ENCODE measurements at places on chromosomes 2 and 18.

DNA sequence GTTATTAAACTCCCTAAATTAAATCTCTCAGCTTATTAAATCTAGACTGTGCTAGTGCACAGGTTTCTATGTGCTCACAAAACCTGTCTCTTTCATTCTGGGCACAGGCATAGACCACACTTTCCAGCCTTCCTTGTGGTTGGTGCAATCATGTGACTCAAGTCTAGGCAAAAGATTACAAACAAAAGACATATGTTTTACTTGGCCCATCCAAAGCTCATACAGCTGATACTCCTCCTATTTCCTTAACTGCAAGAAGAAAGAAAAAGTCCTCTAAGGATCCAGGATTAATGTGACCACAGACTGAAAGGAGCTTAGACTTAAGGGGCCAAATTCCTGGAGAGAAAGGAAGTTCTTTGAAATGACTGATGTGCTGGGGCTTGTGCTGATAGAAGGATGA lies 731.3 kb upstream of the RAB6C start:
- no peak for DNase-seq

DNA sequence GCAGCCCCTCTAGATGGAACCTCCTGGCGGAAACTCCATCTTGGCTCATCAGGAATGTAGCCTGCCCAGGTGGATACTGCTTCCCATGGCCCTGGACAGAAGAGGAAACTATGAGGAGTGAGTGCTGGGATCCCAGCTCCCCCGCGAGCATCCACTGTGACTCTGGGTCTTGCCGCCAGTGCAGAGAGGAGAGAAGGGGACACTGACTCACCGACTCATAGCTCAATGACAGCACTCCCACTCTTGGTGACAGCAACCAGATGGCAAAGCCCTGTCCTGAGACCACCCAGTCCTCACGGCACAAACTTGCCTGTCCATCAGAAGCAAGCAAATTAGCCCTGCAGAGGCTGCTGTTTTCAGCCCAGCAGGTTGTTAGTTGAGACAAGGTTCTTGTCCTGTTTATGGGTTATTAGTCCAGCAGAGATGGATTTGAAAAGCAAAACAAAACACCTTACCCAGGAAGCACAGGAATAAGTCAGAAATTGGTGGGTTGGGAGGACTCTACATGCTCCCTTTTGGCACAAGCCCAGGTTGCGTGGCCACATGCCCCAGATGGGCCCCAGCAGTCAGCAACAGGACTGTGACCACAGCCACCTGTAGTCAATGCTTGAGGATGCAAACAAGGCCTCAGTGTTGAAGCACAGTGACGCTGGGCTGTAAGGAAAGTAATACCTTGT lies 111.5 kb upstream of the GLI2 start:
- no peak for DNase-seq

- no peak for DNase-seq
These were observed 6.7 kb downstream of the CYP27A1 start for GRCh38 chr2:218788529-218789255.

- DNase-seq = no peak
These were observed 118.6 kb upstream of the LRATD1 start for GRCh38 chr2:14513903-14514302.

GRCh38 chr2:208072250-208072892 lies 47.0 kb upstream of the PLEKHM3 start:
- peak; percentile 12 for DNase-seq

- no peak for DNase-seq
These were observed 9.2 kb downstream of the USP37 start for GRCh38 chr2:218558986-218559385.

GRCh38 chr2:161134547-161135518 lies 25.4 kb upstream of the TANK start:
- DNase-seq = no peak

DNA sequence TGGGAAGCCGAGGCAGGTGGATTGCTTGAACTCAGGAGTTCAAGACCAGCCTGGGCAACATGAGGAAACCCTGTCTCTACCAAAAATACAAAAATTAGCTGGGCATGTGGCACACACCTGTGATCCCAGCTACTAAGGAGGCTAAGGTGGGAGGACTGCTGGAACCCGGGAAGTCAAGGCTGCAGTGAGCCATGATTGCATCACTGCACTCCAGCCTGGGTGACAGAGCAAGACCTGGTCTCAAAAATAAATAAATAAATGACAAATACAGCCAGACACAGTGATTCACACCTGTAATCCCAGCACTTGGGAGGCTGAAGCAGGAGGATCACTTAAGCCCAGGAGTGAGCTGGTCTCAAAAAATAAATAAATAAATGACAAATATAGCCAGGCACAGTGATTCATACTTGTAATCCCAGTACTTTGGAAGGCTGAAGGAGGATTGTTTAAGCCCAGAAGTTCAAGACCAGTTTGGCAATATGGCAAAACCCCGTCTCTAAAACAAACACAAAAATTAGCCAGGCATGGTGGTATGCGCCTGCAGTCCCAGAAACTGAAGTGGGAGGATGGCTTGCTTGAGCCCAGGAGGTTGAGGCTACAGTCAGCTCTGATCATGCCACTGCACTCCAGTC lies 6.2 kb downstream of the KANSL3 start:
- no peak for DNase-seq

DNA sequence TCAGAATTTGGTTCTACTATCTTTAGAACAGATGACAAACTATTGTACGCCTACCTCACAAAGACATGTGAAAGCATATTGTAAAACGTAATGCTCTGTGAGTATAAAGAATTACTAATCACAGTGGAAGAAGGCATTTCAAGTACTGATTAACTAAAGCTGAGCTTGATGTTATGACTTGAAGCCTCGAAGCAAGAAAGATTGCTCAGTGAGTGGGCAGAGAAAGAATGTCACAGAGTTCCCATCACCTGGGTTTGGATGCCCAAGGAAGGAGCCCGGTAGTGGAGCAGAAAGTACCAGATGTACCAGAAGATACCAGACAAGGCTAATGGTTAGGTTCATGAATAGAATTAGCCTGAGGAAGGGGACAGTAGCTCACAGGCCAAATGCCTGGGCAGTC lies 39.5 kb upstream of the FAM110C start:
- DNase-seq = no peak

- no peak for DNase-seq
These were observed 269.0 kb downstream of the CDCA7 start for GRCh38 chr2:173623438-173624319.

DNA sequence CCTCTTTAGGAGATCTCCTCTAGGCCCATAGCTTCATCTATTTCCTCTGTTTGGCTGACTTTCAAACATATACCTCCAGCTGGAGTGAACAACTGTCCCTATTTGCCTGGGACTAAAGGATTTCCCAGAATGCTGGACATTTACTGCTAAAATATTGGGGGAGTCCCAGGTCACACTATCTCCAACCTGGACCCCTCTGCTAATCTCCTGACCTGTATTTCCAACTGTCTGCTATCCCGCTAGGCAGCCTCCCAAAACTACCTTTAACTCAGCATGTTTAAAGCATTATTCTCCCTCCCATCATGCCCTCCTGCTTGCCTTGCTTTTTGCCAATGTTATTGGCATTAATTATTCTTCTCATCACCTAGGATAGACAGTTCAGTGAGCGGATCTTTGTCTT lies 77.1 kb downstream of the THADA start:
- DNase-seq = no peak

DNA sequence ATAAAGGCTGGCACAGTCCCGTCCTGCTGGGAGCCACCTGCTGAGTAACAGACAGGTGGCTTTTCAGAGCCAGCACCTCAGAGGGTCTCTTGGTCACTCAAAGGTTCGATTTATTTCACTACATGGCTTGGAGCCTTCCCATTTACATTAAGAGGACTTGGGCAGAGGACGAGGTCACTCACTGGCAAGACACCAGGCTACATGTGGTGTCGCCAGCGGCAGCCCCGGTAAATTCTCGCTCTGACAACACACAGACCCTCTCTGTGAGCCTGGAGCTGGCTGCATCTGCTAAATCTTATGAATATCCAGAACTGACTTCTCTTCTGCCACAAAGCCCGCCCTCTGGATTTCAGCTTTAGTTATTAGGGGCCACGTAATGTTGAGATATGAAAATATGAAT lies 254.7 kb downstream of the VAPA start:
- no peak for DNase-seq

DNA sequence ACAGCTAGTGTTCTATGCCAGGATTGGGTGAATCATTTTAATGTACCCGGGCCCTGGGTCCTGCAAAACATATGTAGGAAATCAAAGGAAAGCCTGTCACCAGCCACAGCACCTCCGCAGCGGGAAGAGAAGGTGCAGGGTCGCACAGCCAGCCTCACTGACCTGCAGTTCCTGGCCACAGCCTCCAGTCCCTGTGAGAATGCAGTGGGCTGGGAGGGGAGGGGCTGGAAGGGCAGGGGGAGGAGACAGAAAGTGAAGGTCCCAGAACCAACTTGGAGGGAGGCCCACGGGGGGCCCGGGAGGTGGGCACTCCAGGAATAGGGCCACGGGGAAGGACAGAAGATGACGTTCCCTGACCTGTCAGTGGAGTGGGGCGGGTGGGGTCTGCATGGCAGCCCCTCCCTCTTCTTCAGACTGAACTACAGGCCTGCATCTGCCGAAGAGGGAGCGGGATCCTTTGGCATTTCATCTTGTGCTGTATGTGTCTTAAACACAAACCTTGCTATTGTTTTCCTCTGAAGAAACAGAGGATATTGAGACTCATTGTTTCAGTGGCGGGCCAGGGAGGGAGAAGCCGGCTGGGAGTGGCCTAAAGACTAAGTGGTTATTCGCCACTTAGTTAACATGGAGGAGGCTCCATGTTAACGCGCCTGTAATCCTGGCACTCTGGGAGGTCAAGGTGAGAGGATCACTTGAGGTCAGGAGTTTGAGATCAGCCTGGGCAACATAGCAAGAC lies 7.5 kb downstream of the MAL start:
- no peak for DNase-seq

DNA sequence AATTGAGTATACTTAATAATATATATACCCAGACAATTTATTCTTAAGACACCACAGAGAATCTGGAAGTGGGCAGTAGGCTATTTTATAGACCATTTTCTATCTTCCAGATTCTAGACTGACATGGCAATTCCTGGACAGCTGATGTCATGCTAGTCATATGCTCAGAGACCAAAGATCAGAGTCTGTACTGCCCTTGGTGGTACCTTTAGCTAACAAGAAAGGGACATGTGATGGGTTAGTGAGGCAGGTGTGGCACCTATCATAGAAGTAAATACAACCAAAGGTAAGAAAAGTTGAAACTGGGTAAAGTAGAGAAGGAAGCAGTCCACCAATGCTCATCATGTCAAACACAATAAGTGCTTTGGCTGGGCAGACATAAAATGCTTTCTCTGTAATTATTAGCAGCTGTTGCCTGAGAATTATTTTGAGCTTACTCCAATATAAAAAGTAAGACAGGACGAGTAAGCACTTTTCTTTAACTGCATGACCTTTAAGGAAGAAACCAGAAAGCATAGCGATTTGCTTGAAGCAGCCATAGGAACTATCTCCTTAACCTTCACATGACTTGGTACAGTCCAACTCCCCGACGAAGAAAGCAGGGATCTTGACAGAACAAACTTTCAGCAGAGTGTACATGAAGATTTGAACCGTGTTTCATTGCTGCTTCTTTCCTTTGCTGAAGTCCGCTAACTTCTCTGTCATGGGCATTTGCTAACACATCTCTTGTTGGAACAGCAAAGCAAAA lies 47.1 kb downstream of the SLC40A1 start:
- no peak for DNase-seq

DNA sequence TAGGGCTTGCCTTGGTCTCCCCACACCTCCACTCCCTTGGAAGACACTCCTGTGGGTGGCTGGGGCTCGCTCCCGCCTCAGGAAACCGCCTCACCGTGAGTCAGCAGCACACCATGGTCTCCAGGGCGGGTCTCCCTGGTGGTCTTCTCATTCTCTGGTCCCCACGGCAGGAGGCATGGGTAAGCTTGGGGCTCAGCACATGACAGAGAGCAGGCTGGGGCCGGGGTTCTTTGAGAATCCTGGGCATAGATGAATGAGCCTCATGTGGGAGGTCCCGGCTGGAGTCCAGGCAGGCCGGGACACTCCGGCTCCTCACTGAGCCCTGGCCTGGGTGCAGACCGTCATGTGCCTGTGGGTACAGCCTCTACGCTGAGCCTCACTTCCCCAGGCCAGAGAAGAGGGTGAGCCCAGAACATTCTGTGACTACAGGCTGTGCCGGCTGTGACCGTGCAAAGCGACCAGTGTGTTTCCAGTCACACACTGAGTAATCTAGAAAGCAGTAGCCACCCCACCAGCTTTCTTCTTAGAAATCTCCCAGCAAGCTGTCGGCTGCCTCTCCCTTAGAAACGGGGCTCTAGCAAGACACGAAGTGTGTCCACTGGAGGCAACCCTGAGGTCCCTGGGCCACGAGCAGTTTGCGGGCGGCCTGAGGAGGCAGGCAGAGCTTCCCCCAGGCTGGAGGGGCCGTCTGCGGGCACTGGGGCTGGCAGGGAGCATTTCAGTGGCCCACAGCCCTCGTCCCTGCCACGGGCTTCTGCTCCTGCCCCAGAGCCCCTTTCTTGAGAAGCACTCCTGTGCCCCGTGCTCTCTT lies 93.1 kb downstream of the RHOB start:
- DNase-seq = no peak

- DNase-seq = no peak
These were observed 42.2 kb upstream of the RTN4 start for GRCh38 chr2:55092439-55092838.

GRCh38 chr2:215532844-215533243 lies 97.0 kb upstream of the FN1 start:
- no peak for DNase-seq

GRCh38 chr2:235293061-235293460 lies 200.8 kb upstream of the AGAP1 start:
- DNase-seq = no peak

DNA sequence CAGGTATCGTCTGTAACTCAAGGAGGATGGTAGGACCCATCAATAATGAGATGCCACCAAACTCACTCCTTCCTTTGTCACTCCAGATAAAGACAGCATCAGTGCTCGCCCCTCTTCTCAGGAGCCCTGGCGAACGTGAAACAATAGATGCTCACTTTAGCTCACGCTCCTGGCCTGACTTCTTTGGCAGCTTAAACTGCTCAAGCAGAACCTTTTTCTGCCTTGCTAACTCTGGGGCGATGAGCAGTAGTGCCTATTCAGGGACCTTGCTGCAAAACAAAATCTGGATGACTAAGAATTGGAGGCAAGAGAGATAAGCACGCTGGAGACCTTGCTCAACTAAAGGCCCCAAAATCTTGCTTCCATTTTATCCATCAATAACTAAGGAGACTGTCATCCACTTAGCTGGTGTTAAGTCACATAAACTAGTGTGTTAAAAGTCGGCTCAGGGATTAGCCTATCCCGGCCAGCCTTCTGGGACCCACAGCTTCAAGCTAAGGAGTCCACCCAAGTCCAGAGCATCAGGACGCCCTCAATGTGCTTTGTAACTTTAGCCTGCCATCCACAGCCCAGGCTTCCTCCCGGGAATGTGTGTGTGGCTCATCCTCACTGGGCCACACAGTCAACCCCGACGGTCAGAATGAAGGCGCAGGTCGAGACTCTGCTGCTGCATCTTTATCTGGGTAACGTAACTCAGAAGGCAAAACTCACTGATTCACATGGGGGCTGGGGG lies 38.9 kb downstream of the ZNF516 start:
- DNase-seq = no peak

- DNase-seq = no peak
These were observed 59.3 kb upstream of the TCF4 start for GRCh38 chr18:55647331-55647730.
